ENCODE measurements at places on chromosomes 16 and 17. TPM values are rescaled to one million over a fixed set of nuclear protein-coding genes. Genes with fewer than 3 reads are reported as not detected.

OSGIN1 gene
- polyA plus RNA-seq: 1.9 TPM

KRTAP4-1 gene
- not detected for polyA plus RNA-seq

TAF15 gene
- 144 TPM for polyA plus RNA-seq

DNA sequence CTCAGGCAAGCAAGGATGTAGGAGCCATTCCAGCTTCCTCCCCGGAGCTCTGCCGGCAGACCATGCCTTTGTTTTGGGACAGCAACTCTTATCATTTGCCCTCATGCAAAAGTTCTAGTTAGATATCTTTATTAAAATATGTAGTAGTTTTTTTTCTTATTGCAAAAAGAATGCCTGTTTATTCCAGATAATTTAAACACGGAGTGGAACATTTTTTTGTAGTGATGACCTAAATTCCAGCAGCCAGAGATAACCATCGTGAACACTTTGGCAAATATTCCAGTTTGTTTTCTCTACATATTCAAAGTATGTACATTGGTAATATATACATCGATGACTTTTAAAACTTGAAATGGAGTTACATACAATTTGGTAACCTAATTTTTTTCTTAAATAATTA, 54.8 kb downstream of the CRISPLD2 start:
- no peak for DNase-seq

DNA sequence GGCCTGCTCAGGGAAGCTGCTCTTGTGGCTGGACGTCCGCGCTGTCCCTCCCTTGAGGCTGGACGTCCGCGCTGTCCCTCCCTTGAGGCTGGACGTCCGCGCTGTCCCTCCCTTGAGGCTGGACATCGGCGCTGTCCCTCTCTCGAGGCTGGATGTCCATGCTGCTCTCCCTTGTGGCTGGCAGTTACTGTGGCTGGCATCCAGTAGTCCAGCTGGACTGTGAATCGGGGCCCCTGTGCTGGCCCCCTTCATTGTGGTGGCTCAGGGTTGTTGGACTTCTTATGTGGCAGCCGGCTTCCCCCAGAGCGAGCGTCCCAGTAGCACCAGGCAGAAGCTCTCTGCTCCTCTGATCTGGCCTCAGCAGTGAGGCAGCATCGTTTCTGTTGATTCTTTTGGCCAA, 141.5 kb downstream of the IRF8 start:
- DNase-seq: no peak
